SJCRH30 (cell line): ENCODE measurements at places on chromosomes 16 and 17.

GRCh38 chr17:2564877-2565276 is 28.6 kb upstream of the PAFAH1B1 start:
- no peak for DNase-seq

DNA sequence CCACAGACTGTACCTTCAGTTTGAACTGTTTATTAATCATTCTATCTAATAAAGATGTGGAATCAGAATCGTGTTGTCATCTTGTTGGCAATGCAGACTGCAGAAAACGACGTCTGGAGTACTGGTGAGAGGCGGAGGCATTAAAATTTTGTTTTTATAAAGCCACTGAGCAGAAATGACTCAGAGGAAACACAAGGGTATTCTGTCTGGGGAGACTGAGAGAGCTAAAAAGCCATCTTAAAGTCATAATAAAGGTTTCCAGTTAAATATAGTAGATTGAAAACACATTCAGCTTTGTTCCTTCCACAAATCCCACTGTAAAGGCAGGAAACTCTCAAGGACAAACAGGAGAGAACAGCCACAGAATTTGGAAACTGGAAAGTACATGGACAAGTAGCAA is 74.2 kb downstream of the CPPED1 start:
- DNase-seq: no peak

GRCh38 chr16:87169509-87169995 is 147.6 kb downstream of the C16orf95 start:
- no peak for DNase-seq

- DNase-seq: no peak
Observed at GRCh38 chr17:13171790-13172189, 154.0 kb upstream of the ELAC2 start.

GRCh38 chr16:10935226-10935915 is 6.9 kb downstream of the DEXI start:
- no peak for DNase-seq

- DNase-seq: no peak
Observed at GRCh38 chr16:89700649-89701424, 668 bp downstream of the SPATA2L start.

- DNase-seq: no peak
Observed at GRCh38 chr17:17402558-17402957, 74.2 kb upstream of the MED9 start.
